ENCODE measurements at places on chromosomes 3 and 15.

GRCh38 chr15:84828086-84828908 lies 11.1 kb downstream of the ALPK3 start:
- no peak for DNase-seq

DNA sequence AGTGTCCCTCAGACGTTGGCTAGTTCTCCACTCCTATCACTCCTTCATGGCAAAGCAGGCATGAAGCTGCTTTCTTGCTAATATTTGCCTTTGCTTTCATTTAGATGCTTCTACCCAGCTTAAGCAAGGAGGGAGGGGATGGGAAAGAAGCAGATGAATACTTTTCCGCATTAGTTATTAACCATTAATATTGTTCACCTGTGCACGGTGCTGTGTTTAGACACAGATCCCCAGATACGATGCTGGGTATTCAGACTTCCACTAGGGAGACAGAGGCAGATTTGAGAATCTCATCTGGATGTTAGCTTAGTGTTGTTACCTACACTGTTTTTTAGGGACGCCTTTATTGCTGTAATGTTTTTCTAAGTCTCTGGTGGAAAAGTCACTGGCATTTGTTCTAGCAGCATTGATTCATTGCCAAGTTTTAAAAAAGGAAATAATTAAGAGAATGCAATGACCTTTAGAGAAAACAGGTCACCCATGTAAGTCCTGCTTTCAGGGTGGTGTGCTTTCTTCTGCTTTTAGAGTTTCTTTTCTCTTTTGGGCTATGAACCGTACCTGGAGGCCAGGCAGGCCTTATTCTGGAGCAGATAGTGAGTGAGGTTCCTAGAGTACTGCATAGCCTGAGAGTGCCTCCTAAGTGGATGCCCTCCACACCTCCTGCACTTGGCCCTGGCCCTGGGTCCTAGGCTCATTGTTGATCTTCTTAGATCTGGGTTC lies 55.5 kb downstream of the MYZAP start:
- DNase-seq, result no peak

- no peak for DNase-seq
These were observed 4.2 kb downstream of the SORD start for GRCh38 chr15:45027220-45027619.

- DNase-seq, result no peak
These were observed 108.0 kb downstream of the IL1RAP start for GRCh38 chr3:190621927-190622326.

DNA sequence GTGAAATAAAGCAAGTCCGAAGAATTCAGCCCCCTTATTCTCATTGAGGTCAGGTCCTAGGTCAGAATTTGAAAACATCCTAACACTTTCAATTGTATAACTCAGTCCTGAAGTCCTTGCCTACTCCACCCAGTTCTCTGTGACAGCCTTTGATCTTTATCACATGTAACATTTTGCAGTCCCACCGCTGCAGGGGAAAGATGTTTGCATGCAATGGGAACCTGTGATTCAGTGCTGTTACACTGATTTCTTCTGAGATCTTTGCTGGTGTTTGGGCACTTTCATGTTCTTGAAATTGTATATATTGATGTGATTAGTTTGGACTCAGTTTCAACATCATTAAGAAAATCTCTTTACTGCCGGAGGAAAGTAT lies 18.0 kb upstream of the SECISBP2L start:
- DNase-seq, result no peak

GRCh38 chr3:131075632-131076328 lies 49.1 kb downstream of the NEK11 start:
- DNase-seq, result no peak

Measured in stimulated activated CD8-positive, alpha-beta memory T cell treated with anti-CD3 and anti-CD28 coated beads, Interleukin-2, amount 100 ng/mL, for 1 hour (primary cell).